ENCODE measurements at places on chromosomes 16 and 17.

GRCh38 chr17:72121164-72122009 is 567 bp downstream of the SOX9 start:
- peak; percentile 54 for DNase-seq

GRCh38 chr16:3520413-3520812 is 19.6 kb downstream of the CLUAP1 start:
- no peak for DNase-seq

GRCh38 chr16:4475880-4476788 is at the start of gene HMOX2:
Gene HMOX2 (plus strand): TSS chr16:4476398. CDS start chr16:4505525, 29,127 bp downstream.
- peak; percentile 98 for DNase-seq

GRCh38 chr17:32739722-32740121 is 137.2 kb downstream of the MYO1D start:
- no peak for DNase-seq

DNA sequence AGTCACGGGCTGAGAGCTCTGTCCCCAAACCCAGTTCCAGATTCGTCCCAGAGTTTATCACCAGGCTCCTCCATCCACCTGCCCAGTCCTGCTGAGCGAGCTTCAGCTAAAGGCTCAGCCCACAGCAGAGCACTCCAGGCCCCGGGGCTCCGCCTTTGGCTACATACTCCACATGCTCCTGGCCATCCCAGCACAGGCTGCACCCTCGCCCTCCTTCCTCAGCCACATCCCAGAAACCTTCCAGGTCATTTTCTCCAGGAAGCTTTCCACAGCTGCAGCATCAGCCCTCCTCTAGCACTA is 4.7 kb upstream of the CD2BP2 start:
- peak; percentile 56 for DNase-seq

- DNase-seq = no peak
Observed at GRCh38 chr16:2910441-2910969, 1.2 kb upstream of the FLYWCH1 start.

- no peak for DNase-seq
Observed at GRCh38 chr17:48002266-48002915, 31.5 kb downstream of the CDK5RAP3 start.

DNA sequence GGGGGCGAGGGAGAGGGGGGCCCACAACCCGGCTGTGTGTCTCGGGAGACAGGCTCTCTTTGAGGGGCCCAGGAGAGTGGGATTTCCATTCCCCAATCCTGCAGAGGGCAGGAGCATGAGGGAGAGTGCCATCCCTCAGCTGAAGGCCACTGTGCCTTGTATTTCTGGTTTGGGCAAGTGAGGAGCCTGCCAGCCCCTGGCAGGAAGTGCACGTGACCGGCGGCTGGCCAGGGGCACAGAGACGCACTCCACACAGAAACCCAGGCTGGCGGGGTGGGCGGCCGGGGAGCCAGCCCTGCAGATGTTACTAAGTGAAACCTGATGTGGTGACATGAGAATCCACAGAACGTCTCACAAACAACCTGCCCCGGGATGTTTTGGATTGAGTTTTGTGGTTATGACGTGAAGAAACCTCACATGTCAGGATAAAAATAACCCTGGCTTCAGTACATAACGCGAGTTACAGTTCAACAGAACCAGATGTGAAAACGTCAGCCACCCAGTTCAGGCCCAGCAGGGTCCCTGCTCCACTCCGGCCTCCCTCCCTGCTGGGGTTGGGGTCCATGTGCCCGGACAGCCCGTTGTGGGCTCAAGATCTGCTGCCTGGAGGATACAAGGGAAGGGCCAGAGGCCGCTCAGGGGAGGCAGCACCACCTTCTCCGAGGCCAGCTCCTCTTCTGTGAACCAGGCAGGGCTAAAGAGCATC is 51.7 kb upstream of the MTSS2 start:
- no peak for DNase-seq

GRCh38 chr17:4135489-4135888 is 7.3 kb downstream of the ZZEF1 start:
- no peak for DNase-seq

Data from ELF-1 (cell line).